ENCODE measurements at places on chromosomes 12 and 14. TPM values are rescaled to one million over a fixed set of nuclear protein-coding genes. Genes with fewer than 3 reads are reported as not detected.

Gene LIMA1
- polyA plus RNA-seq, result 139 TPM

Gene ANKS1B
- 1.5 TPM for polyA plus RNA-seq

Gene CLSTN3
- polyA plus RNA-seq, result 16.1 TPM

DNA sequence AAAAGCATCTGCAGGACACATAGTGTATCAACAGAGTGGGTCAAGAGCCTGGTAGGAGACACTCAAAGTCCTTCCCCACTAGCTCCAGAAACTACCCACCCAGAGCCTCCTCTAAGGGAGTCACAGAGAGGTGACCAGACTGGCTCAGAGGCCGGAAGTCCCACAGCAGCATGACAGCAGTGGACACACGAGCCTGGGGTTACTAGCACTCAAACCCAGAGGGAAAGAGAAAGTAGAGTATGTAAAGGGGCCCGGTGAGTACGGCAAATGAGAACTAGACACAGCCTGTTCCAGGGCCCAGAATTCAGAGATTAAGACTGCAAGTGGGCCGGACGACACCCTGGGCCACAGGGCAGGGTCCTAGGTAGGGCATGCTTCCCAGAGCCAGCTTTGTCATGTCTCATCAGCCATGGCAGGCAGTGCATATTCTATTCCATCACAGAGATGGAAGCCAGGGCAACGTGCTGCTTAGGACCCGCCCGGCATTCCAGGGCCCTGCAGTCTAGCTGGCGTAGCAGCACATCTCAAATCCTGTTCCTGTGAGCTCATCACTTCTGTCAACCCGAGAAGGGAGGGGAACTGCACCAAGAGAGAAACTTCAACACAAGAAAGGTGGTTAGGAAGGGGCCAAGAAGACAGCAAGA lies 4.2 kb downstream of the IFFO1 start:
- DNase-seq, result no peak

GRCh38 chr12:119826661-119827445 lies 50.3 kb downstream of the CIT start:
- no peak for DNase-seq

GRCh38 chr12:47946413-47947323 lies 16.7 kb upstream of the TMEM106C start:
- no peak for DNase-seq

Gene ERBB3
- polyA plus RNA-seq, result 197 TPM

DNA sequence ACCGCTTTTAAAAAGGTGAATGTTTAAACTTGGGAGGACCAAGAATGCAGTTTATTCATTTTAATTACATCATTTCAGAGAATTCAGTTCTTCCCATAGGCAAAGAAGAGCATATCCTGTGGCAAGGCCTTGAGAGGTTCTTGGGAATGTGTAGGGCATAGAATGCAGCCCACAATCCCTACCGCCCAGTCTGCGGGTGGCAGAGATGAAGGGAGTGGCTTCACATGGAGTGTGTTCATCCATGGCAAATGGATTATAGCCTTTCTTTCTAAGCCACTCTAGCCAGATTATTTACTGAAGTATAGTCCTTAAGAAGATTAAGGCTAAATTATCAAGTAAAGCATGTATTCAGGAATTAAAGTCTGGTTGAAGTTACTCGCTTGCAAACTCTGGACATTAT lies 97.4 kb downstream of the TSPAN8 start:
- no peak for DNase-seq

DNA sequence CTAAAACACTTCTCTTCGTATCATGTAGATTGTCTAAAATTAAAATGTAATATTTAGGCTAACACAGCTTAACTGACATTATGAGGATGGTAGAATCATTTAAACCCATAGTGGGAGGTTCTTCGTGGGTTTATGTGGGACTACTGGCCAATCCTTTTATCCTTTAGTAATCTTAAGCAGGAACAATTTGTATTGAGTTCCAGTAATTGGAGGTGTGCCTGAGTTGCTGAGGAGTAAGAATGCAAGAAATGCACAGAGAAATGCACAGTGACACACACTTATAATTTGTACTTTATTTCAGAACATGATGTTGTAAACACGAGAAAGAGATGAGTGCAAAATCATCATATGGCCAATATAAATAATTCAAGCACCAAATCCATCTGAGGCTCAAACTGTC lies 22.3 kb downstream of the OTOGL start:
- no peak for DNase-seq

- DNase-seq, result peak; percentile 37
These were observed 39.8 kb downstream of the SLC24A4 start for GRCh38 chr14:92362781-92363235.

Gene SVOP
- polyA plus RNA-seq, result 0.04 TPM

DNA sequence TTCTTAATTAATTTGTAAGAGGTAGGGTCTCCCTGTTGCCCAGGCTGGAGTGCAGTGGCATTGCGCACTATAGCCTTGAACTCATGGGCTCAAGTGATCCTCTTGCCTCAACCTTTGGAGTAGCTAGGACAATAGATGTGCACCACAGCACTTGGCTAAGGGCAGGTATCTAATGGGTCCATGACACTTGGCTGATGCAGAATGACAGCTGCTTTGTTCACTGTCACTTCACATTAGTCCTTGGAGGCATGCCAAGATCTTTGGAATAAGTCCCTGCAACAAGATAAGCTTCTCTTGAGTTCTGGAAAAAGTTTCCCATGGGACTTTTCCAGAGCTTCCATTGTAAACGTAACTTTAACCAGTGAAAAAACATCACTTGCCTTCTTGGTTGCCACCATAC lies 23.4 kb downstream of the COQ6 start:
- DNase-seq, result no peak

Gene SLC41A2
- 3.4 TPM for polyA plus RNA-seq

Gene ANKRD33
- polyA plus RNA-seq, result not detected

- no peak for DNase-seq
These were observed 3.9 kb downstream of the KDM2B start for GRCh38 chr12:121576851-121577391.

GRCh38 chr12:14880890-14881453 lies 4.7 kb downstream of the MGP start:
- no peak for DNase-seq

Gene PLEKHG3
- 32.7 TPM for polyA plus RNA-seq

Gene LRTM2
- polyA plus RNA-seq, result 0.89 TPM

DNA sequence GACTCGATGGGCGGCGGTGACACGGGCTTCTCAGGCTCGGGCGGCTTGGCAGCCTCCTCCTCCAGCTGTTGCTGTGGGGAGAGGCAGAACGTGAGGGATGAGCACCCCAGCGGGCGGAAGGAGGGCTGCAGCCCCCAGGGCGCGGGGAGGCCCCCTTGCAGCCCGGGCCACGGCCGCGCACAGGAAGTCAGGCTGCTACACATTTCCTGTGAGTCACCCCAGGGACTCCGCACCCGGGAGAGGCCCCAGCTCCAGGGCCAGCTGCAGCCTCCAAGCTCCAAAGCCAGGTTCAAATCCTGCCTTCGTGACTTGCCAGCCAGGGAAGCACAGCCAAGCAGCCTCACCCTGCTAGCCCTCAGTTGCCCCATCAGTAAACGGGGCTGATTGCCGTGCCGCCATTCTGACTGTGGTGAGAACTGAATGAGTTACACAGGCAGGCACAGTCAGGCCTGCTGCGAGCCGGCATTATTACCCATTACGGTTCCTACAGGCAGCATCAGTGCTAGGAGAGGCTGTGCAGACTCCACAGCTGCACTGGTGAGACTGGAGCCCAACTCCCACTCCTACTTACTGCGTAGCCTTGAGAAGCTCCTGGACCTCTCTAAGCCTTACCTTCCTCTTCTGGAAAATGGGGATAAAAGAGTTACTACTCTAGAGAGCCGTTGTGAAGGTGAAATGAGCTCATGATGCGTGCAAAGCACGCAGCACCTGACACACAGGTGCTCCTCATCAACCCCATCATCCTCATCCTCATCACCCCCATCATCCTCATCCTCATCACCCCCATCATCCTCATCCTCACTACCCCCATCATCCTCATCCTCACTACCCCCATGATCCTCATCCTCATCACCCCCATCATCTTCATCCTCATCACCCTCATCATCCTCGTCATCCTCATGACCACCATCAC lies 100.9 kb downstream of the NCOR2 start:
- peak; percentile 48 for DNase-seq

DNA sequence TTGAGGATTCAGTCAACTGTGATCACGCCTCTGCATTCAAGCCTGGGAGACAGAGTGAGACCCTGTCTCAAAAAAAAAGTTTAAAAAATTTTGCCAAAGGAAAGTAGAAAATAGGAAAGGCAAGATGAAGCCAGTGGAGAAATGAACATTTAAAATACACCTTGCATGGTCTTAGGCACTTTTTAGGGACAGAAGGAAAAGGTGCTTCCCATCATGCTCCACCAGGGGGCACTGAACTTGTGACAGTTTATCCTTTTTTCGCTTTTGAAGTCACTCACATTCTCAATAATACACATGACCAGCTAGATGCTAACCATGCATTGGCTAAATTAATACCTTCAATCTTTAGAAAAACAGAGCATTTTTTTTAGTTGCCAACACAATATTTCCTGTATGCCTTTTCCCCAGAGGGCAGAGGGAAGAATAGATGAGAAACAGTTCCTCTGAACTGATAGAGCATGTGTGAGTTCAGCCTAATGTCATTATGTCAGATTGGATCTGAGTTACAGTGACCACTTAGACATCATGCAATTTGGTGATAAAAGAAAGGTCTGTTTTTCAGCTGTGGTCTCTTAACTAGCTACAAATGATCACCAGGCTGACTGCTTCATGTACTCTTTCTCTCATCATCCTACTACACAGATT lies 221.8 kb upstream of the SSTR1 start:
- peak; percentile 30 for DNase-seq

- DNase-seq, result no peak
These were observed 19.2 kb downstream of the IL26 start for GRCh38 chr12:68206446-68206845.

- DNase-seq, result no peak
These were observed 112.8 kb downstream of the CHST11 start for GRCh38 chr12:104569346-104570173.

- no peak for DNase-seq
These were observed 72.2 kb downstream of the ST8SIA1 start for GRCh38 chr12:22262309-22262708.

- DNase-seq, result no peak
These were observed 26.9 kb downstream of the PPM1A start for GRCh38 chr14:60275932-60276331.

DNA sequence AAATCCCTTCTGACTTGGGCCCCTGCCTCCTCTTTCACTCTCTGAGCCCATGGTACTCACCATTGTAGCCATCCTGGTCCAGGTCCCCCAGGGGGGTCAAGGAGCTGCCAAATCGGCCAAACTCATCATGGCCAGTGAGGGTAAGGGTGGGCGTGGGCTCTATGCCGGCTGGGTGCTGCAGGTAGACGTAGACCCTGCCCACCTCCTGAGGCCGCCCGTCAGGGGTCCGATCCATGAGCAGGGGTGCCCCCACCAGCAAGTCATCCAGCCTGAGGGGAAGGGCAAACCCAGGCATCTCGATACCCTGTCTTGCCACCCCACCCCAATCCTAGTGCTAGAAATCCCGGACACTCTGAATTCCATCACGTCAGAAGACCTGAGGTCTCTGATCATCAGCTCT lies 14.0 kb downstream of the ITGA5 start:
- no peak for DNase-seq

DNA sequence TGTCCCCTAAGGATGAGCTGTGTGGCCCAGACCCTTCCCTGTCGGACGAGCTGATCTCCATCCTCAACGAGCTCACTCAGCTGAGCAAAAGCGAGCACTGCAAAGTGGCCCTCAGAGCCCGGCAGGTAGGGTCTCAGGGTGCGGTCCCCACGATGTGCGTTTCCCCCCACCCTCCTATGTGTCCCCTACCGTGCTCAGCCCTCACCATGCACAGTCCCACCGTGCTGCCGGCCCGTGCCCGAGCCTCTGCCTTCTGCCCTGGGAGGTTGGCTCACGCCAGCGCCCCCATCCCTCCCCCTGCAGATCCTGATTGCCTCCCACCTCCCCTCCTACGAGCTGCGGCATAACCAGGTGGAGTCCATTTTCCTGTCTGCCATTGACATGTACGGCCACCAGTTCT lies 86.6 kb downstream of the FOXN4 start:
- no peak for DNase-seq

DNA sequence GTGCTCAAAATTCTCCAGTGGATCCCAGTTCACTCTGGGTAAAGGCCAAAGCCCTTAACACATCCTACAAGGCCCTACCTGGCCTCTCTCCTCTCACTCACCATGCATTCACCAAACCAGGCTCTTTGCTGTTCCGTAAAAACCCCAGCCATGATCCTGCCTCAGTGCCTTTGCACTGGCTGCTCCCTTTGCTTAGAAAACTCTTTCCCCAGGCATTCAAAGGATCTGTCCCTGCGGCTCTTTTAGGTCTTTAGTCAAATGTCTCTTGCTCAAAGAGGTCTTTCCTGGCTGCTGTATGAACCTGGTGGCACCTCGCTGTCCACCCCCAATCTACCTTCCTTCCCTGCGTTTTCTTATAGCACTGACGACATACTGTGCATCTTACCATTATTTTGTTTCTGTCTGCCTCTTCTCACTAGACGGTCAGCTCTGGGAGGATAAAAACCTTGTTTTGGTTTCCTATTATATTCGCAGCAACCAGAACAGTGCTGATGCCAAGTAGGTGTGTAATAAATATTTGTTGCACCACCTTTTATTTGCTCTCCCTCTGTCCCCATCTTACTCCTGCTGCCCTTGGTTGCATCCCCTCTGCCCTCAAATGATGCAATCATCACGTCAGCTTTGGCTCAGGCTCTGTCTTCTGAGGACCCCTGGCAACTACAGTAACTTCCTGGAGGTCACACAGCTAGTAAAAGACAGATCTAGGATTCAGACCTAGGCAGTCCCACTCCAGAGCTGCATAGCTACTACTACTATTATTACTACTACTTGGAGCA lies 23.8 kb upstream of the DICER1 start:
- DNase-seq, result no peak

Gene PRB3
- not detected for polyA plus RNA-seq

DNA sequence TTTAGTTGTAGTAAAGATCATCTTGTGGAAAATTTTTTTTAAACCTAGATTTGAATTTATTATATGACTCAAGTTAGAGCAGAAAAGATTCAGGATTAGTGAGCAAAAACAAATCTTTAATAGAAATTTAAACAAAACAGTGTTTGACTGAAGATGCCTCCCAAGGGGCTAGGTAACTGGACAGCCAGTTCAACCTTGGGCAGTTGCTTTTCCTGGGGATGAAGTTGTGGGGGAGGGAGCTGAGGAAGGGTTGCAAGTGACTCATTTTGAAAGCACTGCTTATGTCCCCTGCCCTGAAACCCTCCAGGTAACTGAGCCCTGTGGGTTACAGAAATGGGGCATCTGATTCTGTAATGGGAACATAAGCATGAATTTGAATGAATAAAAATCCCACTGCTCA lies 13.1 kb downstream of the CFAP54 start:
- DNase-seq, result no peak

Gene PFDN5
- polyA plus RNA-seq, result 562 TPM
